Jurkat, Clone E6-1 (cell line): ENCODE measurements at places on chromosomes 2 and 18.

DNA sequence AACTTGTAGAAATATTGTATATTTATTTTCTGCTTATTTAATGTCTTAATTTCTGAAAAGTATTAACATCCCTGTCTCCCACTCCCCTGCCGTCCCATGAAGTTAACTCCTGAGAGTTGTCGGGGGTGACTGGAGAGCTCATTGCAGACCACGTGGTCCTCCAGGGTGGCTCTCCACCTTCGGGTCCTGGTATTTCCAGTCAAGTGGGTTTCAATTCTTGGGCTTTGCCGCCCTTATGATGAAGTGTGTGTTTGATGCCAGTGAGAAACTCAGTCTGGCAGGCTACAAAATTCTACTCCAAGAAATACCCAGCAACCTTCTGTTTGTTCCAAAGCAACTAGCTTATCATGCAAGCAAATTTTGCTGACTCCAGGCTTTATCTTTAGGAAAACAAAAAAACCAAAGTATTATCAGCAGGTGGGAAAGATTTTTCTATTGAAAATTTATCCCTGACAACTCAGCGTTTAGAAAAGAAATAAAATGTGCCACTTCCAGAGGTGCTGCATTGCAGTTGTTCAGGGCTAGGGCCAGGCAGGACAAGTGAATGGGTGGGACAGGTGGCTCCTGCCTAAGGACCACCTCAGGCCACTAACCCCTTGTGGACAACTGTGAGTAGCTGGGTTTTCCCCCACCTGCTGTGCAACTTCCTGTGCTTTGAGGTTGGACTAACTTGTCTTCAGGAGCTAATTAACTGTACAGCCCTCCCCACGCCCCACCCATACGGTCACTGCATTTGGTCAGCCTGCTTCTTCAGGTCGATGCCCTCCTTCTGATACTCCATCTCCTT, 46.6 kb downstream of the BCL2L11 start:
- DNase-seq = no peak

DNA sequence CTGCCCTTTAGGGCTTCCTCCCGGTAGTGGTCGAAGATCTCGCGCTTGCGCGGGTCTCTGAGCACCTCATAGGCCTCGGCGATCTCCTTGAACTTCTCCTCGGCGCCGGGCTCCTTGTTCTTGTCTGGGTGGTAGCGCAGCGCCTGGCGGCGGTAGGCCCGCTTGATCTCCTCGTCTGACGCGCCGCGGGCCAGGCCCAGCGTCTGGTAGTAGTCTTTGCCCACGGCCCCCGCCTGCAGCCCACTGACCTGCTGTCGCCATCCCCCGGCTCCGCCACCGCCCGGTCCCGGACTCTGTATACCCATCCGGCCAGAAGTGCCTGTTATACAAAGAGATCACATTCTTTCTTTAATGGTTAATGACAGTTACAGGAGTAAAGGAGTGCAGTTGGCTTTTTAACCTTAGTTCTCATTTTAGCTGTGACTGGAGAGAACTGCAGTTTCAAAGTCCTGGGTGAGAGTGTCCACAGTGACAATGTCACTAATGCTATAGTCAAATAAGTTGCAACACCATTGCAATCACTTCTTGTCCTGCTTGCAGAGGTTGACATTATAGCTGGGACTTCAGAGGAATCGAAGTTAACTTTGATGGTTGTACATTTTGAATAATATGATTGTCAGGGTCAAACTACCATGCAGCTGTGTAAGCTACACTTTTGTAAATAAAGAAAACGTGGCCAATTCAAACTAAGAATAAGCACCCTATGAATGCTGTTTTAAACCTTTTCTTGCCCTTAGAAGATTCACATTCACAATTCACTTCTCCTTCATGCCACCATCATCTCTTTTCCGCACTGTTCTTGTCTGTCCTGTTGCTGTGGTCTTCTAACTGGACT, 35.3 kb upstream of the CAVIN2 start:
- no peak for DNase-seq

DNA sequence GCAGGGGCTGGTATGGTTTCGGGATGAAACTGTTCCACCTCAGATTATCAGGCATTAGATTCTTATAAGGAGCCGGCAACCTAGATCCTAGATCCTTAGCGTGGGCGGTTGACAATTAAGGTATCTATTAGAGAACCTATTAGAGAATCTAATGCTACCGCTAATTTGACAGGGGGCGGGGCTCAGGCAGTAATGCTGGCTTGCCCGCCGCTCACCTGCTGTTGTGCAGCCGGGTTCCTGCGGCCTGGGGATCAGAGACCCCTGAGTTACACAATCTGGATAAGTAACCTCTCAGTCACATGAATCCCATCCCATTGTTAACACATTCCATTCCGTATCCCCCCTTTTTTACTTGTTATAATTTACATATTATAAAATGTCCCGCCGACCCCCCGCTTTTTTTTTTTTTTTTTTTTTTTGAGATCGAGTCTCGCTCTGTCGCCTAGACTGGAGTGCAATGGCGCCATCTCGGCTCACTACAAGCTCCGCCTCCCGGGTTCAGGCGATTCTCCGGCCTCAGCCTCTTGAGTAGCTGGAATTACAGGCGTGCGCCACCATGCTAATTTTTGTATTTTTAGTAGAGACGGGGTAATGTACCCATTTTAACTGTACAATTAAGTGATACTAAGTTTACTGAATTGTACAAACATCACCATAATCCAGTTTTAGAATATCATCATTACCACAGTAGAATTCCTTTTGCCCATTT, 42.0 kb upstream of the GPD2 start:
- DNase-seq = no peak

GRCh38 chr2:149225446-149225845, 104.9 kb upstream of the LYPD6 start:
- DNase-seq = no peak

DNA sequence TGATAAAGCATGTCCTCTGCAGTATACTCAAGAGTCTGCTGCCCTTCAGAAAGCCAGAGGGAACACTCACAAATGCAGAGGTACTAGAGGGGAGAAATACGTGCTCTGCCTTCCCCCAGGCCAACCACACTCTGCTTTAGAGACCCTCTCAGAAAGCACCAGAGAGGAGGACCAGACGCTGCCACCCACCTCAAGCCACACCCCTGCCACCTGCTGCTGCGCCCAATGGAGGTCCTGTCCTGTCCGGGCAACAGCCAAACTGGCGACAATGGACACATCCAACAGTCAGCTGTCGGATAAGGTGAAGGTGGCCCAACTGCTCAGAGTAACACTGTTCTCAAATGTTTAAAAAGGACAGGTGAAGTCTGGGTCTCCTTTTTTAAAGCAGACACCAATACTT, 44.6 kb downstream of the FAM168B start:
- no peak for DNase-seq

- DNase-seq = no peak
Measured at GRCh38 chr2:37570773-37571586, 100.5 kb downstream of the CDC42EP3 start.

- no peak for DNase-seq
Measured at GRCh38 chr2:197141702-197142473, 168.7 kb downstream of the ANKRD44 start.

DNA sequence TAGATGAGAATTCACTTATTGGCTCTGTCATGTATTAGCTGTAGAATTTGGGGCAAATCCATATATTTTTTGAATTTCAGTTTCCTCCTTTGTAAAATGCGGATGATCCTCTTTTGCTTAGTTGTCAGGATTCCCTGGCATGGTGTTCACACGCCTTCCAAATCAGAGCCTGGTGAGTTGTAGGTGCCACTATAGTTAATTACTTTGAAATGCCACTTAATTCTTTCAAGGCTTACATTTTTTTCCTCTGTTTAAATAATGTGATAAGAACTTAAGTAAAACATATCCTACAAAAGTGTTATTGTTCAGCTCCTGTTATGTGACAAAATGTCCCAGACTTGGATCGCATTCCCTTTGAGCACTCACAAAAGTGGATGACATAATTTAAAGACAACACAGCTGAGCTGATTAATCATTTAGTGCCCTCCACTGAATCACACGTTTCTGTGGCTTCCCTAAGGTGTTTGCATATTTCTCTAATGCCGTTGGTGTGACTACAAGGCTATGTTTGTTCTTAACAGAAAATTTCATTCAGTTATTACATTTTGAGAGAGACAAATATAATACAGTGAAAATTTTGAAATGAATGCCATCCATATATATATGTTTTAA, 471.2 kb upstream of the CHST9 start:
- DNase-seq = no peak

DNA sequence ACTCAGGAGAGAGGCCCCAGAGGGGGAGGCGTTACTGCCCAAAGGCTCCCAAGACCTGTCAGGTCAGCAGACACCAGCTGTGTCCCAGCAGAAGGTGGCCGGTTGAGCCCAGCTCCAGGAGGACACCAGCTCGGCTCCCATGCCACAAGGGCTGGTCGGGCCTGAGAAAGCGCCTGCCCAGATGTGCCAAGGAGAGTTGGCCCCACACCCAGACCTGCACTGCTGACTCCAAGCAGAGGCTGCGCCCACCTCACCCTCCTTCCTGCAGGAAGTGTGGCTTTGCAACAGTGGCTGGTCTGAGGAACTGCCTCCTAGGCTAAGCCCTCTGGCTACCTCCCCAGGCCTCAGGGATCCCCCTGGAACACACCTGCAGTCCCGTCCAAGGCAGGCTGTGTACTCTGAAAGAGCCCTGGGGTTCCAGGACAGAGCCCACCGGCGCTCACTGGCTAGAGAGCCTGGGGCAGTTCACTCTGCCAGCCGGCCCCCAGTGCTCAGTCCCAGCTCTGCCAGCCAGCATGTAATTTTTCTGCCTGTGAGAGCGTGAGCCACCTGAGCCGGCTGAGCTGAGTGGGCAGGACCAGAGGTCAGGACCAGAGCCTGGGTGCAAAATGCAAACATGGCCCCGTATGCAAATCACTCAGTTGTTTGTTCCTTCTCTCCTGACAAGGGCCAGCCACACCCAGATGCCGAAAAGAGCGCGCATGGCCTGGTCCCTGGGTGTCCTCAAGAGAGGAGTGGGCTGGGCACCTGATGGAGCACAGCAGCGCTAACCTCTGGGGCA, 36.9 kb upstream of the PTMA start:
- no peak for DNase-seq

GRCh38 chr2:148483665-148484064, 160.9 kb upstream of the EPC2 start:
- no peak for DNase-seq

DNA sequence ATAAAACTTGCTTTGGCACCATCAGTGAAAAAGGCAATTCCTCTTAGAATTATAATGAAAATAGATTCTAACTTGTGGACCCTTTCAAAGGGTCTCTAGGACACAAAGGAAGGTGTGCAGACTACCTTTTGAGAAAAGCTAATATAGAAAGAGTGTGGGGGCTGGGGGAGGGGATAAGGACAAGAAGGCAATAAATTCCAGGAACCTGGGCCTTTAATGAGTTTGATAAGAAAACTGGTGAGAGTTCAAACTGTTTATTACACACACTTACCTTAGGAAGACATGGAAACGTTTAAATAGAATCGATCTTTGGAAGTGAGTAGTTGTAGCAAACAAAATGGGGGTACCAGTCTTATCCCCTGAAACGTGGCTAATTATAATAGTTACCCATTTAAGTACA, 39.6 kb upstream of the PGAP1 start:
- no peak for DNase-seq
